ENCODE measurements at places on chromosomes 11 and 22.
A peak's percentile ranks its signal among the peaks of the same experiment; 100 is the strongest.

DNA sequence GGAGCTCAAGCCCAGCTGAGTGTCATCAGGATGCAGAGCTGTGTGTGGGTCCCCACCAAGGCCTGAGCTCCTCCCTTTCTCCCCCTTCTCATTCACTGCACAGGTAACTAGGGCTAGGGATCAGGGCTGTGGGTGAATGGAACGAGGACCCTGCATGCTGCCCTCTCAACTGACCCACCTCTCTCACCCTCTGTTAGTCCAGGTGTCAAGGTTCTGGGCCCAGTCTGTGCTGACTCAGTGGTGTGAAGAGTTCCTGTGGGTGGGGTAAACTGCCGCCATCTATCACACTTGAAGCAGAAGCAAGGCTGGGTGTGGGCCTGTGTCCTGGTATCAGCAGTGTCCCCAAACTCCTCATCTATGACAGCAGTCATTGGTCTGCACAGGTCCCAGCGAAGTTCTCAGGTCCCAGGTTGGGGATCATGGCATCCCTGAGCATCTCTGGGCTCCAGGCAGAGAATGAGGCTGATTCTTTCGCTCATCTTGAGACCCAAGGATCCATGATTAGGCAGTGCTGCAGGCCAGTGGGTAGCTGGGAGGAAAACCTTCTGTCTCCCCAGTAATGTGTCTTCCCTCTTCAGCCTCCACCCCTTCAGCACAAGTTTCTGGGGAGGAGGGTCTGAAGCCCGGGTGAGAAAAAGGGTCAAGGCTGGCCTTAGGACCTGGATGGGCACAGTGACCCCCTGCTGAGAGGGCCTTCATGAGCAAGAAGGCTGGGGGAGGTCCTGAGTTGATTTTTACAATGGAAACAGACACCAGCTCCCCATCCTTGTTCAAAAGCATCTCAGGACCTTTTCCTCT is 109.8 kb downstream of the ZNF280B start:
- no peak for DNase-seq

GRCh38 chr11:94325681-94326080 is 21.3 kb downstream of the IZUMO1R start:
- no peak for DNase-seq

DNA sequence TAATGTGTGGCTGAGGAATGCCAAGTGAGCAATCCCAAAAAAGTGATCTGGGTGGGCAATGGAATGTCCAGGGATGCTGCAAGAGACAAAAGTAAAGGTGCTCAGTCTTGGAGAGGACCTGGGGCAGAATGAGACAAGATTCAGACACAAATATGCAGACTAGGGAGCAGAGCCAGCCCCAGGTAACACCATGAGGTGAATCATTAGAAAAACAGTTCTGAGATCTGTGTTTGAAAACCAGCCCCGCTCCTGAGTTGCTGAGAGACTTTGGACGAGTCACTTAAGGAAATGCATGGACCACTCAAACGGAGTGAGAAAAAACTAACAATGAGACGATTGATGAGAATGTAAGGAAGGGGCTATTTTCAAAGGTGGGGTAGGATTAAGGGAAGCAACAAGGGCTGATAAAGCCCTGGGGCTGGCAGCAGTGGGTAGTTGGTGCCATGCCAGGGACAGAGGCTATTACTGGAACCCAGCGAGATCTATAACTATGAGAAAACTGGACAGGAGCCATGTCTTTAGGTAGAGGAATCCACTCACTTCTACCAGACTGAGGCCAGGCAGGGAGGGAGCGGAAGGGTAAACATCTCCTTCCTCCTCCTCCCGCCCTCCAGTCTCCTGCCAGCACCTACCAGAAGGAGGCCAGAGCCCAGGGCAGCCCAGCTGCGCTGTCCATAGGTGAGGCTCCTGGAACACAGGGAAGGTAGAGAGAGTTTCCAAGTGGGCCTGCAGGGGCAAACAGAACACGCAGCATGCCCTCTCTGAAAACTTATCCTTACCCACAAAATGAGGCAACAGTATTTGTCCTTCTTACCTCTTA is 130.4 kb upstream of the TEAD1 start:
- DNase-seq, result no peak

- DNase-seq, result peak; percentile 63
These were observed 14.9 kb downstream of the FZD4 start for GRCh38 chr11:86940122-86940777.

DNA sequence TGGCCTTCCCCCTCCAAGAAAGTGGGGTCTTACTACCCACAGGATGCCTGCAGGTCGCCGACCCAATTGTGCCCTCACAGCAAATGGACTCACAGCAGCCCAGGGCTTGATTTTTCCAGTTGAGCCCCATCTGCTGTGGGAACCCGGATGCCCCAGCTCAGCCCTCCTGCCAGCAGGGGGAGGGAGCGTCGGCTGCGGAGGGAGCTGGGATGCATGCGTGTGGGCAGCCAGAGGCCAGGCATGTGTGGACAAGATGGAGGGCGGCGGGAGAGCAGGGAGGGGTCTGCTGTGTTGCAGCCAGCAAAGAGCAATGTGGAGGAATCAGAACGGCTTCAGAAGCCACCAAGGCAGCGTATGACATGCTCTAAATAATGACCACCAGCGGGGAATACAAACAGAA is 41.0 kb upstream of the EIF3D start:
- no peak for DNase-seq

DNA sequence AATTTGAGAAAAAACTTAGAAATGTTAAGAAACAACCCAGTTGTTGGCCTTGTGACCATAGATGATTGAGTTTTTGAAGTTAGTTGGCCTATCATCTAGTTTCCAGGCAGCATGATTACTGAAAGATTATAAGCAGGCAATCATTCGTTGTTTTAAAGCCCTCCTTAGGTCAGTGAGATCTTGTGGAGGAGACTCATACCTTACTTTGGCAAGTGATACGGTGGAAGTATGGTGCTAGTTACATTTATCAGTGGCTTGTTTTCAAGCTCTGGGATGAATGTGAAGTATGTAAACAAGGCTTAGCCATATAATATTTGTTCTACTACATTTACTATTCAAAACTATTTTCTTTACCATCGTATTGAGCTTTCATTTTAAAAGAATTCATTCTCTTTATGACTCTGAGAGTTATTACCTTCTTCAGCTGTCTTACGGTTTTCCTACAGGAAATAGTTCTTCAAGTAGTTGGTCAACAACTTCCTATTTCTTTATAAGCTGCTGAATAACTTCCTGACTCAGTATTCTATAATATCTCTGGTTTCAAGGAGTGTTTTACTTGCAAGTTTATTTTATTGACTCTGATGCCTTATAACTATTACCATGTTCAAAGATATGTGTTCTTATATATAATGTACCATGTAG is 7.3 kb downstream of the YAP1 start:
- no peak for DNase-seq

- DNase-seq, result no peak
These were observed 26.5 kb upstream of the ATXN10 start for GRCh38 chr22:45645150-45645525.

GRCh38 chr11:82995754-82996398 is 75.8 kb downstream of the RAB30 start:
- DNase-seq, result peak; percentile 40

All from left ventricle myocardium superior (tissue), 1 donor.